ENCODE measurements at places on chromosomes 12 and 14.

- DNase-seq: no peak
These were observed 15.0 kb upstream of the FOXG1 start for GRCh38 chr14:28751467-28752058.

DNA sequence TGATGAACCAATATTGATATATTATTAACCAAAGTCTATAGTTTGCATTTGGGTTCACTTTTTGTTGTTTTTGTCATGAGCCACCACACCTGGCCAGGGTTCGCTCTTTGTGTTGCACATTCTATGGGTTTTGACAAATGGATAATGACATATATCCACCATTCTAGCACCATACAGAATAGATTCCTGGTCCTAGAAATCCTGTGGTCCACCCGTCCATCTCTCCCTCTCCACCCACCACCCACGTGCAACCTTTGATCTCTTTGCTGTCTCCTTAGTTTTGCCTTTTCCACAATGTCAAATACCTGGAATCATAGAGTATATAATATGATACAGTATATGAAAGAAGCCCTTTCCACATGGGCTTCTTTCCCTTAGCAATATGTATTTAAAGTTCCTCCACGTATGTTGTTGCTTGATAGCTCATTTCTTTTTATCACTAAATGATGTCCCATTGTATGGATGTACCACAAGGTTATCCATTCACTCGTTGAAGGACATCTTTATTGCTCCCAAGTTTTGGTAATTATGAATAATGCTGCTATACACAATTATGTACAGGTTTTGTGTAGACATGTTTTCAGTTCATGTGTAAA, 7.4 kb downstream of the RPL6 start:
- DNase-seq: no peak

- peak; percentile 49 for DNase-seq
These were observed 12.3 kb downstream of the ZFP36L1 start for GRCh38 chr14:68780358-68781160.

DNA sequence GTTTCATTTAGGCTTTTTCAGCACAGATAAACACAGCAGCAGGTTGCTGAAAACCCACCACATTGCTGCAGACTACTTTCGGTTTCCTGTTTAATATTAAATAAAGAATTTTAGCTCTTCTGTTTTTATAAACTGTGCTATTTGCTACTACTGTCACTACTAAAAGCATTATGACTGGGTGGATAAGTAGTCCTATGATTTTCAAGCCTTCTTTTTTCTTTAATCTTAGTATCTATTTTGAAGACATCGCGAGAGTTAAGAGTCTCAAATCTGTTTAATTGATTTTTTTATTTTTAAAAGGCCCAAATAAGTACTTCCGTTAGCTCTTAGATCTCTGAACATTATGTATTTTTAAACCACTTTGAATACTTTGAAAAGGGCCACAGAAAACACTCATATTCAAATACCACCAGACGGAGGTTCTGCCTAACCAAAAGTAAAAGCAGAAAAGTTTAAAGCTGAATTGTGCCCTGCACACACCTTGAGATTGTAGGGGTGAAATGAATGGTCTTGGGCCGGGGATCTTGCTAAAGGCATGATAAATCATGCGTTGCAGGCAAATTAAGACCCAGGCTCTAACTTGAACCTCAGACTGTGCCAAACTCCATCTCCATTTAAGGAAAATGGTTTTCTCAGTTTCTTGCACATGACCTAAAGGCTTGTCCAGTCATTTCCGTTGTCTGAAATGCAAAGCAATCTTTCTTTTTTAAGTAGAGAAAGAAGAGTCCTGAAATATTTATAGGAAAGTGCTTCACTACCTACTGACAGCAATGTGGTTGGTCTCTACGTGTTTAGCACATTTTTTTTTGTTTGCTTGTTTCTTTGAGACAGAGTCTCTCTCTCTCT, 13.6 kb upstream of the FOXN3 start:
- DNase-seq: peak; percentile 83

DNA sequence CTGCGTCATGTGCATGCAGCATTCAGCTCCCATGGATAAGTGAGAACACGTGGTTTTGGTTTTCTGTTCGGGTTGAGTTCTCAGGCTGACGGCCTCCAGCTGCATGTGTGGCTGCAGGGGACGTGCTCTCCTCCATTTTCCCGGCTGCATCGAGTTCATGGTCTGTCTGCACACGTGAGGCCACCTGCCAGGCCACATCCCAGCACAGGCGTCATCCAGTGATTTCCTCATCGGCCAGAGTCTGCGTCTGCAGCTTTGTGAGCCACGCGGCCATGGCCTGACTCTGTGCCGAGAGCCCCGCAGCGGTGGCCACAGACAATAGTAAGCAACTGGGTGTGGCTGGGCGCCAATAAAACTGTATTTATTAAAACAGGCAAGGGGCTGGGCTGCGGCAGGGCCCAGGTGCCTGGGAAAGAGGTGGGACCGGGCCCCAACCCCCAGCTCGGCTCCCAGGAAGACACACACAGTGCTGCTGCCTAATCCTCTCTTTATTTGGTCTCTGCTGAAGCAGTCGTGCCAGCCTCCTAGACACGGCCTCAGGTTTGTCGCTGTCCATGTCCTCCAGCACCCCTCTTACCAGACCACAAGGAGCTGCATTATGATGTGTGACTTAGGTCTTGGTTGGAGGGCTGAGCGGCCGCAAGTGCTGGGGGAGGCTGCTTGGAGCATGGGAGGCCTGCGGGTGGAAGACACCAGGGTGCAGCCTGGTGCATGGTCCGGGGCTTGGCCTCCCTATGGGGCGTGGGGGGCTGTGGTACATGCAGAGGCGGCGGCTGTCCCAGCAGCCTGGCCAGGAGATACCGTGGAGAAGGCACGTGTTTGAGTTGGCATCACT, 52.0 kb downstream of the NOC4L start:
- no peak for DNase-seq

DNA sequence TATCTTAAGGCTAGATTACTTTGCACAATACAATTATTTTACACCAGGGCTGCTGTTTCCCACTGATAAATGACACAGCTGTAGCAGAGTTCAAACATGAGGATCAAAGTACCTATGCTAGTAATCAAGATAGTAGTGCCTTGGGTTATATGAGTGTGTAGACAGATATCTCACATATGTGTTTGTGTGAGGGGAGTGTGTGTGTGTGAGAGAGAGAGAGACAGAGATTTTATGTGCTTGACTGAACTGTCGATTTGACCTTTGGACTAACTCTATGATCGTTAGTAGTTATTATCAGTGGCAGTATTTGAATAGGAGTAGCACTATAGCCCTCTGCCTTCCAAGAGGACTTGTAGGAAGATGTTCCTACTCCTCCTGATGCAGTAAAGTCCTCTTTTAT, 15.5 kb downstream of the PLEKHA5 start:
- no peak for DNase-seq

- no peak for DNase-seq
These were observed 2.8 kb downstream of the TNS2 start for GRCh38 chr12:53052419-53053217.

GRCh38 chr14:24310646-24311604, at the start of gene LTB4R:
Gene LTB4R (plus strand): TSS chr14:24311502. CDS start chr14:24315652, 4,150 bp downstream.
- peak; percentile 76 for DNase-seq

DNA sequence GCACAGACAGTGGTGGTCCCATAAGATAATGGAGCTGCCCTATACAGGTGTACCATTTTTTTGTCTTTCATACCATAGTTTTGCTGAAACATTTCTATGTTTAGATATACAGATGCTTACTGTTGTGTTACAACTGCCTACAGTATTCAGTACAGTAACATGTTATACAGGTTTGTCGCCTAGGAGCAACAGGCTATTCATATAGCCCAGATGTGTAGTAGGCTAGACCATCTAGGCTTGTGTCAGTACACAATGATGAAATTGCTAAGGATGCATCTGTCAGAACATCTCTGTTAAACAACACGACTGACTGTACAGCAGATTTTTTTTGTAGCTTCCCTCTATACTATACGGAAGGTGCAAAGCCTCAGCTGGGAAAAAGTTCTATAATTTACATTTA, 30.5 kb downstream of the RAD9B start:
- no peak for DNase-seq

GRCh38 chr14:36281309-36281708, 39.1 kb downstream of the MBIP start:
- no peak for DNase-seq

DNA sequence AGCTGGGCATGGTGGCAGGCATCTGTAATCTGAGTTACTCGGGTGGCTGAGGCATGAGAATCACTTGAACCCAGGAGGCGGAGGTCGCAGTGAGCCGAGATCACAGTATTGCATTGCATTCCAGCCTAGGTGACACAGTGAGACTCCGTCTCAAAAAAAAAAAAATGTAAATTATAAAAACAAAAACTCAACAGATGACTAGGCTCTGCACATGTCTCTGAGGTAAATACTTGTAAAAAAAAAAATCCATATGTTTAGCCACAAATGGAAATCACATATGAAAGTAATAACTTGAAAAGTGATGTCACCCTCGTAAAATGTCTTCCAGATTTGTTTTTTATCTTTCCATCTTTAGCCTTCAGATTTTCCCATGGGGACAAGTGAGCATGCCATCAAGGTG, 85.0 kb downstream of the KICS2 start:
- DNase-seq: no peak

DNA sequence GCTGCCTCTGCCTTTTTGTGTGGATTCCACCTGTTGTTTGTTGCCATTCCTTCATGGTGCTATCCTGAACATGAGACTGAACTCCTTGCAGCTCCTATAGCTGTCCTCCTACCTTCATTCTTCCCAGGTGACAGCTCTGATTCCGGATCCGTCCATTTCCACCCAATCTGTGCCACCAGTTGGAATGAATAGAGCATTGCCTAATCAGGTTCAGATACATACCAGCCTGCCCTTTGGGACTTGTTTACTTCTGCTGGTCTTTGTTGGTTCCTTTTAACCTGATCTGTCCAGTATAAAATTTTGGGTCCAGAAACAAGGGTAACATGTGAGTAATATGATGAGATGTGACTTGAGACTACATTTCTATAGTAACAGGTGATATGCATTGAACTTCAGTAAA, 136.3 kb upstream of the IGF1 start:
- no peak for DNase-seq

DNA sequence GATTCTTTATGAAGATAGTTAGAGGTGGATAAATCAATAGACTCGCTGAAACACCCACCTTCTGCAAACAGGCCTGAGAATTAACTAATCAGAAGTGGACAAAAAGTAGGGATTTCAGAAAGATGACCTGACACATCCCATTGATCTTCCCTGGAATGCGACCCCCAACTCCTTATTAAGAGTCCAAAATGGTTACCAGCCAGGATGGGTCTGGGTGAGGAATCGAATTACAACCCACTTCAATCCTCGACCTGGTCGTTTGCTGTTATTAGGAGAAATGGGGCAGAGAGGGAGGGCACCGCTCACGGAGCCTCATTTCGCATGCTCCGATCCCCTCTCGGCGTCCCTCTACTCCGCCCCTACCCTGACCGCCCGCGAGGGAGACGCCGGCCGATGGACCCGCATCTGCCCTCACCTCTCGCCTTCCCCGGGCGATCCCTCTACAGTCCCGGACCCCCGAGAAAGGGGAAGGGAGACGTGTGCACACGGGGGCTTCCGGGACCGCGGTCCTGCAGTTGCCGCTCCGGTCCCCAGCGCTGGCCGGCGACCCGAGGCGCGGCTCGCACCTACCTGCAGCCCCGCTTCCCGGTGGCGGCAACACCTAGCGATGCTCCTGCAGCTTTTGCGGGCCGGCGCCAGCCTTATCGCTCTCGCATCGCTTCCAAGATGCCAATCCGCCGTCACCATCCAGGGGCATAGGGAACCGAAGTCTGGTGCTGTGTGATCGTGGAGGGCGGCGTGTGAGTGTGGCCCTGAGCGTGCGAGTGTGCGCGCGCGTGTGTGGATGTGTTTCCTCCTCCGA, 69.3 kb upstream of the USP15 start:
- DNase-seq: no peak

GRCh38 chr12:91388573-91388972, 206.0 kb upstream of the DCN start:
- DNase-seq: no peak

GRCh38 chr12:11615481-11615880, 34.0 kb upstream of the ETV6 start:
- no peak for DNase-seq

DNA sequence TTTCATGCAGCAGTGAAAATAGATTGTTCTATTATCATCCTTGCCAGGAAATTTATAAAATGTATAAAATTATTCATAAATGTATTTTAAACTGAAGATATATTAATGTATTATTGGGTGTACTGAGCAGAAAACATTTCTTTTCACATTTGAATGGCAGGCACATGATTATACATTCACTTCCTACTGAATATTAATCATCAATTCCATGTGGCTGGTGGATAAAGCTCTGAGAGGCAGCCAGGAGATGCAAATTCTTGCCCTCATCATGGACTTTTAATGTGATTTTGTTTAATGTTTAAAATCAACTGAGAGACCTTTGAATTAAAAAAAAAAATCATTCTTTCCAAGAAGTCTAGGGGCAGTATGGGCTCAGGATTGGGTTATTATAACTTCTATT, 40.8 kb downstream of the ANO6 start:
- DNase-seq: no peak

DNA sequence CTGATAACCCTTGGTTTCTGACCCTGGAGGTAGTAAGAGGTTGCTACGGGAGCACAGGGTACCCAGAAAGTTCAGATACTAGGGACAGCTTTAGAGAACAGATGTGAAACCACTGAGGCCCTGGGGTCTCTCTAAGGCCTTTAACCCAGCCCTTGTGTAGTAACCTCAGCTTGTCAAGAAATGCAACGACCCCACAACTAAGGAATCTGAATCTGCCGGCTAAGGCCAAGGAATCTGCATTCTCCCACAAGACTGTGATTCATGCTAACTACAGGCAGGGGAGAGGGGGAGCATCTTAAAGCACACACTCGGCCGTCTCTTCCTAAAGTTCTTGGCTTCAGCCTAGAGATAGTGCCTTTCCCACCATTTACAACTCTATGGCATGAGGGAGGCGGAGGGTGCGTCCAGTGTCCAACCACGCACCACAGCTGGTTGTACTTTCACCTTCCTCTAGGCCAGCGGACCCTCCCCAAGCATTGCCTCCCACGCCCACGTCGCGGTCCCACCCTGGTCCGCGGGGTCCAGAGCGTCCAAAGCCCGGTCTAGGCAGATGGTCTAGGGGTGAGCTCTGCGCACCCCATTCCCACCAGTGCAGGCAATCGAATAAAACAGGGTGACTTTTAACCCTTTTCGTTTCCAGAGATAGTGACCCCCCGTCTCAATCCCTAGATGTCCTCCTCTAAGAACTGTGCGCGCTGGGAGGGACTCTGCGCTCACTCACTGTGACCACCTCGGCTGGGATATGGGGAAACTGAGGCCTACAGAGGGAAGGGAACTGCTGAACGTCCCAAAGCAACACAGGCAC, 735 bp upstream of the VASH1 start:
- DNase-seq: no peak

GRCh38 chr12:116123451-116124258, 153.8 kb downstream of the MED13L start:
- no peak for DNase-seq

Data from CD4-positive, alpha-beta T cell treated with Interleukin-4 for 1 hour (primary cell).